ENCODE measurements at places on chromosomes 1 and 21. TPM values are rescaled to one million over a fixed set of nuclear protein-coding genes. Genes with fewer than 3 reads are reported as not detected.

Gene SHE
- not detected for total RNA-seq

Gene KPNA6
- total RNA-seq: 109 TPM

Gene C1orf122
- 81.5 TPM for total RNA-seq

Gene VANGL2
- total RNA-seq: 0.26 TPM

DNA sequence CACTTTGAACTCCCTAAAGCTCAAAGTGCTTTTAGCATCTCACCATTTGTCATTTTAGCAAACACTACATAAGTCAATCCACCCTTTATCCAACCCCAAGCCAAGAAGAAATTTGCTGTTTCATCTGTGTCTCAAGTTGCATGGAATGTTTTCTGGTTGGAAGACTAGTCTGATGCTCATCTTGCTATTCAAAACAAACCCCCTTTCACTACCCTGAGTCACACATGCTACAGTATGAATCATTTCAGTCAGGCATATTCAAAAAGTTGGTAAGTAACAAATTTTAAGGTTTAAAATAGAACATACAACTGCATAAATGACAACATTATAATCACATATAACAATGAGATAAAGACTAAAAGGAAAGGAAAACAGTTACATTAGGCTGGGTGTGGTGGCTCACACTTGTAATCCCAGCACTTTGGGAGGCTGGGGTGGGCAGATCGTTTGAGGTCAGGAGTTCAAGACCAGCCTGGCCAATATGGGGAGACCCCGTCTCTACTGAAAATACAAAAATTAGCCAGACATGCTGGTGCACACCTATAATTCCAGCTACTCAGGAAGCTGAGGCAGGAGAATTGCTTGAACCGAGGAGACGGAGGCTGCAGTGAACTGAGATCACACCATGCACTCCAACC lies 38.7 kb downstream of the DSTYK start:
- H3K4me3 ChIP-seq: no peak overlapping the region
- peaks cover 45% of the 10 kb centered on the region for H3K36me3 ChIP-seq
- H3K27me3 ChIP-seq: no peaks in the 10 kb centered on the region
- DNase-seq: peak; percentile 93
- peak overlapping the region; percentile 95 for H3K27ac ChIP-seq

DNA sequence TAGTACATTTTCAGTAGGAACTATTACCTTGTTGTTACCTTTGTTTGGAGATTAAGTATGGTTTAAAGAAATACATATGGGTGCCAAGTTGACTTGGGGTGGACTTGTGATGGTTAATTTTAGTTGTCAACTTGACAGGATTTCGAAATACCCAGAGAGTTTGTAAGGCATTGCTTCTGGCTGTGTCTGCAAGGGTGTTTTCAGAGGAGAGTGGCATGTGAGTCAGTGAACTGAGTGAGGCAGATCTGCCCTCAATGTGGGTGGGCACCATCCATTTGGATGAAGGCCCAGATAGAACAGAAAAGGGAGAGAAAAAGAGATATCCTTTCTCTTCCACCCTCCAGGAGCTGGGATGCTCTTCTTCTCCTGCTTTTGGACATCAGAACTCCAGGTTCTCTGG lies 315.5 kb downstream of the GPATCH2 start:
- H3K4me1 ChIP-seq: peaks cover 11% of the 10 kb centered on the region
- peaks cover 19% of the 10 kb centered on the region for H3K27me3 ChIP-seq
- H3K36me3 ChIP-seq: no peaks in the 10 kb centered on the region

- H3K4me1 ChIP-seq: peaks cover 4% of the 10 kb centered on the region
- DNase-seq: no peak
- H3K27me3 ChIP-seq: no peaks in the 10 kb centered on the region
- peaks cover 54% of the 10 kb centered on the region for H3K36me3 ChIP-seq
- H3K27ac ChIP-seq: no peak overlapping the region
- H3K4me3 ChIP-seq: no peak overlapping the region
Measured at GRCh38 chr1:19346026-19346425, 33.9 kb downstream of the SLC66A1 start.

GRCh38 chr1:43851561-43852338 lies 81.9 kb upstream of the ARTN start:
- H3K4me1 ChIP-seq: peaks cover 38% of the 10 kb centered on the region
- H3K36me3 ChIP-seq: no peaks in the 10 kb centered on the region
- H3K4me3 ChIP-seq: no peak overlapping the region
- no peaks in the 10 kb centered on the region for H3K27me3 ChIP-seq

DNA sequence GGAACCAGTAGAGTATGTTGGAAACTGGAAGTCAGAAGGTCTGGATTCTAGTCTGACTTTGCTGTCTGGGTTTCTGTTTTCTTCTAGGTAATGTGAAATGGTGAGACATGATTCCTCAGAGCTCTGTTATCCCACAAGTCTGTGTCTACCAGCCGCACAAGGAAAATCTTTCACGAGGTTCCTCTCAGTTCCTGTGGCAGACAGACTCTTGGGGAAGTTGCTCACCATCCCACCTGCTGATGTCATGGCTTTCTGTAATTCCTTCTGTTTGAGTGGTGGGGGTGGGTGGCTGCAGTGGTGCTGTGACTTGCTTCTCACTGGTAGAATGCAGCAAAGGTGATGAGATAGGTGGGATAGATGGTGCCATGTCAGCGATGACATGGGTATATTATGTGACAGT lies 17.1 kb upstream of the SCMH1 start:
- no peak overlapping the region for H3K27ac ChIP-seq
- DNase-seq: no peak
- H3K27me3 ChIP-seq: no peaks in the 10 kb centered on the region
- H3K36me3 ChIP-seq: no peaks in the 10 kb centered on the region
- no peak overlapping the region for H3K4me3 ChIP-seq
- peaks cover 18% of the 10 kb centered on the region for H3K4me1 ChIP-seq

GRCh38 chr1:80607064-80607463 lies 1193.7 kb upstream of the ADGRL2 start:
- H3K36me3 ChIP-seq: no peaks in the 10 kb centered on the region
- no peak overlapping the region for H3K4me3 ChIP-seq
- no peak overlapping the region for H3K27ac ChIP-seq
- DNase-seq: no peak

- no peaks in the 10 kb centered on the region for H3K4me1 ChIP-seq
- H3K27ac ChIP-seq: no peak overlapping the region
- DNase-seq: no peak
- H3K4me3 ChIP-seq: no peak overlapping the region
- no peaks in the 10 kb centered on the region for H3K36me3 ChIP-seq
Measured at GRCh38 chr1:111746614-111746999, 7.4 kb upstream of the INKA2 start.

DNA sequence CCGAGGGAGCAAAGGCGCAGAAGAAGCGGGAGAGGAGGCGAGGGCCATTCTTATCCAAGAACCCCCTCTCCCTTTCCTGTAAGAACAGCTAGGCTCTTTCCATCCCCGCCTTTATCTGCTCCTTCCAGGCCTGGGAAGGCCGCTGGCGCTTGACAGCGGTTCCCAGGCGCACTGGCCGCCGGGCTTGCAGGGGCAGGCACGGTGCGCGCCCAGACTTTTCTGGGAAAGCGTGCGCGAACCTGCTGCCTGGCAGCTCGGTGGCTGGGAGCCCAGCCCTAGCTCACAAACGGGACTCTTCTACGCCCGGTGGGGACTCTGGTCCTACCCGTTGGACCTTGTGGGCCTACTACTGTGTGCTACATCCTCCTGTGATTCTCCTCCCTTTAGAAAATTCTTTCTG lies 8.8 kb upstream of the IFNLR1 start:
- H3K4me1 ChIP-seq: peaks cover 17% of the 10 kb centered on the region
- H3K27ac ChIP-seq: no peak overlapping the region
- H3K27me3 ChIP-seq: no peaks in the 10 kb centered on the region
- no peak for DNase-seq
- H3K4me3 ChIP-seq: no peak overlapping the region

DNA sequence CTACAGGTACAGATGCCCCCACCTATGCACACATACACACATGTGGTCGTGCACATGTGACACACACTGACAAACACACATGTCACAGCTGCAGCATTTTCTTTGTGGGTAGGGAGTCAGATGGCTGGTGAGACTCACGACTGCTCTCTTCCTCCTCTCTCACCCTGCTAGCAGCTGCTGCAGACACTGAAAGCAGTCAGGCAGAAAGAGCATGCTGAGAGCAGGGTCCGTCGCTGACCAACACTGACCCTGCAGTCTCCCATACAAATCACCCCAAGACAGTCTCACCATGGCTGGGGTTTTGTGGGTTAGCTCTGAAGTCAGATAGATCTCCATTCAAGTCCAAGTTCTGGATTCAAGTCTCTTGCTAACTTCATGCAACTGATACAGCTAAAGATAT lies 188.3 kb downstream of the ASTN1 start:
- H3K27me3 ChIP-seq: no peaks in the 10 kb centered on the region
- no peak overlapping the region for H3K27ac ChIP-seq
- no peaks in the 10 kb centered on the region for H3K36me3 ChIP-seq

DNA sequence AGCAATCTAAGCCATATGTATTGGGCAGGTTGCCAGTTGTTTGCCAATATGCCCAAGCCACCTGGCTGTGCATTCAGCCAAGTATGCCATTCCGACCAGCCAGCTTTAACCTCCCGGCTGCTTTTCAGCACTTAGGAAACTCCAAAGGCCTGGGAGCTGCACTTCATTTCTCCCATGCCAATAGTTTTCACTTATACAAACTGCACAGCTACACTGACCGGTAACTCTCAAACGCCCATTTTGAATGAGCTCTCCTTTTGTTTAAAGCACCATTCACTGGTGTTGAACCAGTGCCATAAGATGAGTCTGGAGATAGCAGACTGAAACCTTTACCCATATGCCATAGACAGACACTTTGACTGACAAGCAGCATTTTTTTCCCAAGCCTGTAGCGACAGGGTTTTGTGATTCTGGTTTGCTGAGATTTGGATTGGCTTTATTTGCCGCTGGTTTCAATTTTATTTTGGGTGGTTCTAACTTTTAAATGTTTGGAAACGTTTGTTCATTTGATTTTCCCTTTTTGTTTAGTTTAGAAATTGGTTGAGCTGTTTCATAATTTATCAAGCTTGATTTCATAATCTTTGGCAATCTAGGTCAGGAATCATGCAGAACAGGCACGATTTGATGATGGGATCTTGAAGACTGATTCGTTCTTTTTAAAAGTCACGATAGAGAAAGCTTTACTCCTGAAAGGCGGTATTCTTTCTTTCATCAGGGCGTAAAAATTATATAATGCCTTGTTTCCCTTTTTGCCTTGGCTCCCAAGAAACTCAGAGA lies 144.6 kb downstream of the NFIA start:
- no peaks in the 10 kb centered on the region for H3K27me3 ChIP-seq
- DNase-seq: peak; percentile 95
- H3K27ac ChIP-seq: peak overlapping the region; percentile 49
- peak overlapping the region; percentile 56 for H3K4me3 ChIP-seq
- peaks cover 29% of the 10 kb centered on the region for H3K4me1 ChIP-seq
- H3K36me3 ChIP-seq: no peaks in the 10 kb centered on the region

DNA sequence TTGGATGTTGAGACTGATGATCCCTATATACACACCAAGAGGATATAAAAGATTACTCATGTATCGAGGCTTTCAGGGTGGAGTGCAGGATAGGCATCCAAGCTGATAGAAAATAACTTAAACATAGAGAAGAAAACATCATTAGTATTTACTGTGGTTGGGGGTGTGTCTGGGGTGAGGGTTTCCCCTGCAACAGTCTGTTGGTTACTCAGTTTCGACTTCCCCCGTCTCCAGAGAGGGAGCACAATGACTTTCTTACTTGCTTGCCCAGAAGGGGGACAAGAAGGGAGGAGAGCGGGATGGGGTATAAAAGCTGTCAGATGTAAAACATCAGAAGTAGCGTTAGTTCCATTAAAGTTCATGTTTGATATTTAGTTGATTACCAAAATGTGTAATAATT lies 717.4 kb upstream of the ZP4 start:
- H3K4me1 ChIP-seq: peaks cover 20% of the 10 kb centered on the region
- H3K4me3 ChIP-seq: no peak overlapping the region
- no peaks in the 10 kb centered on the region for H3K36me3 ChIP-seq
- no peak for DNase-seq
- H3K27me3 ChIP-seq: no peaks in the 10 kb centered on the region

GRCh38 chr1:107531065-107531908 lies 390.4 kb downstream of the NTNG1 start:
- H3K27ac ChIP-seq: peak overlapping the region; percentile 90
- H3K27me3 ChIP-seq: no peaks in the 10 kb centered on the region
- no peaks in the 10 kb centered on the region for H3K36me3 ChIP-seq
- peak overlapping the region; percentile 51 for H3K4me3 ChIP-seq
- H3K4me1 ChIP-seq: peaks cover 44% of the 10 kb centered on the region

DNA sequence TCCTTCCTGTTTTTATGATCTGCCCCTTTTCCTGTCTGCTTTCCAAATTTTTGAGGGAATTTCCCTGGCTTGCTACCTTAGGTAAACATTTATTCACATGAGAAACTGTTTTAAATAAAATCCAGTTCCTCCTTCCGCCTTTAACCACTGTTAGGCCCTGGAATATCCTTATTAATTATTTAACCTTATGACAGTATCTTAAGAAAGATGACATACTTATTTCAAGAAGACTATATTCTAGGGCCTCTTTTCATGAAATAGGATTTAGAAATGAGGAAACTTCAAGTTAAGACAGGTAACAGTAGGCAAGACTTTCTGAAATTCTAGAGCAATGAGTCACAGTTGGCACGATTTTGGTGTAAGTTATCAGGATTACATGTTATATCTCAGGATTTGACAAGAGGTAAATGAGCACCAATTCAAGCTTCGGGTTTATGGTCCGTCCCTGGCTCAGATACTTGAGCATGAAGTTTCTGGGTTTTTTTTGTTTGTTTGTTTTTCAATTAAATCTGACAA lies 2.0 kb upstream of the TNFSF18 start:
- H3K27me3 ChIP-seq: no peaks in the 10 kb centered on the region
- H3K27ac ChIP-seq: peak overlapping the region; percentile 88
- H3K4me3 ChIP-seq: peak overlapping the region; percentile 35
- no peaks in the 10 kb centered on the region for H3K36me3 ChIP-seq
- peak; percentile 94 for DNase-seq
- peaks cover 39% of the 10 kb centered on the region for H3K4me1 ChIP-seq

All from MCF 10A (cell line).